T-helper 2 cell (primary cell): ENCODE measurements at places on chromosomes 2 and 18.

GRCh38 chr18:26510337-26510736 lies 38.0 kb downstream of the KCTD1 start:
- no peak for DNase-seq

DNA sequence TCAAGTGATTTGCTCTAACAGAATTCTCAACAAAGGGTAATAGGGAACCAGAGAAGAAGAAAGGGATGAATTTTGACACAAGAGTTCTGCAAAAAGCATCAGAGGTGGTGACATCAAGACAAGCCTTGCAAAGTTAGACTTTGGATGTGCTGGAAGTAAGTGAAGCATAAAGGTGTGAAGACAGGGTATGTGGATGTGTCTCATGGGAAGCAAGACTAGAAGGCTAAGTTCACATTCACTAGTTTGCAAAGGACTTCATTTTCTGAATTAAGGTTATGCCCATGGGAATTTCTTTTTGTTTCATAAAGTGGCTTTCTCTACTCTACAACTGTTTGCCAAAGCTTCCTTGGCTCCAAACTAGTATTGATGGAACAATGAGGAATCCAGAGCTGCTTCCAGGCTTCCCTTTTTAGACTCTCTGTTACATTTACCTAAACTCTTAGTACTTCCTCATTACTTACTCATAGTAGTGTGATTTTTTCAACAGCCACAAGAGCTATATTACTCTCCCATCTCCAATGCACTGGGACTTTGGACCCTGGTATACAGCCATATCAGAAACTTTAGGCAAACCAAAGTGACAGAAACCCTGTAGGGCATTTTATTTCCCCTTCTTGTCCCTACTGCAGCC lies 21.1 kb upstream of the IHH start:
- DNase-seq, result no peak

DNA sequence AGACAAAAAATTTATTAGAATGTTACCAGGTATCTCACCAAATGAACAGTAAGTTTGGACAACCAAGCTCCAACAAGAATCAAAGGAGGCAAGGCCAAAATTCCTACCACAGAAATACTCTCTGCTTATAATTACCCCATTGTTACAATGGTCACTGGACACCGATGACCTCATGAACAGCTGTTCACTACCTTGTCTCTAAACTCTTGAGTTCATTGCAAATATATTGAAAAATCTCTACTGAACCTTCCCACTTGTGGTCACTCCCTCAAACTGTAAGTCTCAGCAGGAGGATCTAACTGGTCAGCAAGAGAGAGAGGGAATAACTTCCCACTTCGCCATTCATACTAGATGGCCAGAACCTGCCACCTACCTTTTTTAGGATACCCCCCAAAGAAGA lies 50.0 kb downstream of the ERBB4 start:
- DNase-seq, result no peak

DNA sequence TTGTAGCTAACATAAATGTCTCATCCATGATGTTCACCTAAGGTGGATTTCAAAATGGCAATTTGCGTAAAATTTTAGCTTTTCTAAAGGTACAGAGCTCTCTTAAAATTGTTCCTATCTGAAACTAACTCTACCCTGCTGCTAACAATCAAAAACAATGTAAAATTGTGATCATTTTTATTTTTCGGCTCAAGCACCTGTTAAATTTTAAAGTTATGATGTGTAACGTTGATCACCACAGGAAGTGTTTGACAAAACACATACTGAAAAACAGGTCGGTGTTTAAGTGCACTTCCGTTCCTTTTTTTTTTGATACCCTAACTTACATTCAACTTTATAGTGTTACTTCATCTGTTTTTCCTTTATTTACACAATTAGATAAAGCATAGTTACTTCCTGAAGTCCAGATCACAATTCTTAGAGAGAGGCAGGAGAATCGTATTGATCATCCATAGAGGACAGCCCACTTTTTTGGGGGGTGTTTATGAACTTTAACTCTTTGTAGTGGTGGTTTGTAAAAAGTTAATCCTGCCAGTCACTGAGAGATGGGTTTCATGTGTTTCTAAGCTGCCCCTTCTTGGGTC lies 6.0 kb upstream of the NCK2 start:
- no peak for DNase-seq

GRCh38 chr18:22946217-22946616 lies 13.1 kb downstream of the RBBP8 start:
- no peak for DNase-seq
